ENCODE measurements at places on chromosomes 2 and 18.

- DNase-seq: no peak
Observed at GRCh38 chr2:107418708-107419107, 408.0 kb upstream of the RGPD4 start.

- DNase-seq: no peak
Observed at GRCh38 chr2:171541202-171541887, 19.1 kb downstream of the CYBRD1 start.

DNA sequence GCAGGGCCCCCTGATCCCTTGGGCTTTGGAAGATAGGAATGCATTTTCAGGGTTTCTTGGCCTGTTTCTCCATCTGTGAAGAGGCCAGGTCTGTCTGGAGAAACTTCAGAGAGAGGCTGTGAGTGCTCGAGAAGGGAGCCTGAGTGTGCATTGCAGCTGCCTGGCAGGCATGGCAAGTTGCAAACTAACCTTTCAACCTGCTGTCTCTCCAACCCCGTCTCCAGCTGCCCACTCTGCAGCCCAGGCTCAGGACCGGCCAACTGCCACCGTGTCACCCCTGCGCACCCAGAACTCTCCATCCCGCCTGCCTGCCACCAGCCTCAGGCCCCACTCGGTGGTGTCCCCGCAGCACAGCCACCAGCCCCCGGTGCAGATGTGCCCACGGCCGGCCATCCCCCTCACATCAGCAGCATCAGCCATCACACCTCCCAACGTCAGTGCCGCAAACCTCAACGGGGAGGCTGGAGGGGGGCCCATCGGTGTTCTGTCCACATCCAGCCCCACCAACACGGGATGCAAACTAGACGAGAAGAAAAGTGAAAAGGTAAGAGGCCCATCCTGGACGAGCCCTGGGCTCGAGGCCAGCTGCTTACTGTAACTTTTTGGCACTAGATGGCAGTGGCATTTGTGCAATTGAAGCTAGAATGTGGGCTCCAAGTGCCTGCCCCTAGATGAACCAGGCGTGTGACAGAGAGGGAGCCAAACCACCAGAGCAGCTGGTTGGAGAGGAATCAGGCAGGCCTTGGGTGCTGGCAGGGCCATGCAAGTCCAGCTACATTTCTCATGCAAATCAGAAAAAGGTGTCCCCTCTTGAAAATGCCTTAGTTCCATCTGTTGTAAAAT lies 164.6 kb downstream of the SEPTIN10 start:
- DNase-seq: no peak

GRCh38 chr2:48543895-48544294 lies 13.9 kb downstream of the STON1 start:
- no peak for DNase-seq

GRCh38 chr2:11228692-11229091 lies 73.4 kb downstream of the SLC66A3 start:
- DNase-seq: no peak

GRCh38 chr2:40244675-40245074 lies 207.2 kb downstream of the SLC8A1 start:
- DNase-seq: no peak

DNA sequence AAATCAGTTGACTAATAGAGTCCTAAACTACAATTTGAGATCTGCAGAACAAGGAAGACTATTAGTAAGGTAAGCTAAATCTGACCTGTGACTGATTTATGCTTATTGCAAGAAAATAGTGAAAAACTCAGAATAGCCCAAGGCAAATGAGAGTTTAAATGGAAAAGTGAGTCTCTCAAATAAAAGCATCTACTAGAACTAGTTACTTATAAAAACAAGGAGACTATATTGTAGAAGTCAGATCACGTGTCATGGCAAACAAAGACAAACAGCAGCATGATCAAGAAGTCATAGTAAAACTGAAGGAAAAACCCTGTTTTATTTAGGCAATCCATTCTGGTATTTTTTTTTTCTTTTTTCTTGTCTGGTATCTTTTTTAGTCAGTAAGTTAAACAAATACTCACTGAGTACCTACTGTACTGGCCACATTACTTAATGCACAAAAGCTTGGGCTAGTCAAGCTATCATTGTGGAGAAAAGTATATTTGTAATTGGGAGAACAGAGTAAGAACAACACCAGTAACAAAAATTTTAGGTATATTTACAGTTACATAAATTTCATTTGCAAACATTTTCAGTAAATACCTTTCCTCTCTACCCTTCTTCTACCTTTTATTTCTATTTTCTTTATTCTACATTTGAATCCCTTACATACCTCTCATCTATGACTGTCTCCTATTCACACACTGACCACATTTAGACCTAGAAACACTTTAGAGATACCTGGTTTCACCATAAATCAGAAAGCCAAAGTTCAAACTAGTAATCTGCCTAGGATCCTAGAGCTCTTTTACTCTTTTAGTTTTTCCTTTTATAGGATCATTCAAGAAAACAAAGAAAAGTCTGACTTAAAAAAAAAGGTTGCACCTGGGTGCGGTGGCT lies 23.7 kb downstream of the CCDC88A start:
- no peak for DNase-seq

All from GM18507 (cell line).